Stimulated activated effector memory CD8-positive, alpha-beta T cell treated with anti-CD3 and anti-CD28 coated beads, Interleukin-12 subunit alpha, Interleukin-12 subunit beta, amount 100 ng/mL, for 72 hours (primary cell): ENCODE measurements at places on chromosomes 6 and 20.

DNA sequence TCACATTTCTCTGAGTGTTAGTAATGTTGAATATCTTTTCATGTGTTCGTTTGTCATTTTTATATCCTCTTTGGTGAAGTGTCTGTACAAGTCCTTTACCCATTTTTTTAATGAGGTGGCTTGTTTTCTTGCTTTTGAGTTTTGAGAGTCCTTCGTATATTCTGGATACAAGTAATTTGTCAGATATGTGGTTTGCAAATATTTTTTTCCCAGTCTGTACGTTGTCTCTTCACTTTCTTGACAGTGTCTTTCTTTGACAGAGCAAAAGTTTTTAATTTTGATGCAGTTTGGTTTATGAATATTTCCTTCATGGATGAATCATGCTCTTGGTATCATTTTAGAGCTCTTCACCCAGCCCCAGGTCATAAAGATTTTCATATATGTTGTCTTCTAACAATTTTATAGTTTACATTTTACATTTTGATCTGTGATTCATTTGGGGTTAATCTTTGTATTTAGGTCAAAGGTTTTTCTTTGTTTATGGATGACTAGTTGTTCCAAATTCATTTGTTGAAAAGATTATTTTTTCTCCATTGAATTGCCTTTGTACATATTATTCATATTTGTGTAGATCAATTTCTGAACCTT, 152.5 kb downstream of the MRPL14 start:
- no peak for DNase-seq

DNA sequence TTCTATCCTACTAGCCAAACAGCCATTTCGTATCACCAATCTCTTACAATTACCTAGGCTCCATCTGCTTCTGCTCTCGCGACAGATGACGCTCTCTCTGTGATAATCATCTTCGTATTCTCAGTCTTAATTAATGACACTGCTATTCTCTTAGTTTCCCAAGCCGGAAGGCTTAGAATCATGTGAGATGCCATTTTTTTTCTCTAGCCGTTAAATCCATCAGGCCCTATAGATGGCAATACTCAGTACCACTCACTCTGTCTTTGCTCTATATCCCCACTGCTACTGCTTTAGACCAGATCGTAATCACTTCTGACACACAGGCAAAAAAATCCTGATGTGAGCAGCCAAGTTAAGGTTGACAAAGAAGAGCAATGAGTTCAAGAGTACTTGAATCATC, 2.1 kb upstream of the THEMIS start:
- no peak for DNase-seq

GRCh38 chr20:63235399-63235983, at the start of gene BIRC7:
BIRC7 (plus strand) TSS chr20:63235905; CDS start chr20:63236097, 192 bp downstream.
- DNase-seq = no peak

DNA sequence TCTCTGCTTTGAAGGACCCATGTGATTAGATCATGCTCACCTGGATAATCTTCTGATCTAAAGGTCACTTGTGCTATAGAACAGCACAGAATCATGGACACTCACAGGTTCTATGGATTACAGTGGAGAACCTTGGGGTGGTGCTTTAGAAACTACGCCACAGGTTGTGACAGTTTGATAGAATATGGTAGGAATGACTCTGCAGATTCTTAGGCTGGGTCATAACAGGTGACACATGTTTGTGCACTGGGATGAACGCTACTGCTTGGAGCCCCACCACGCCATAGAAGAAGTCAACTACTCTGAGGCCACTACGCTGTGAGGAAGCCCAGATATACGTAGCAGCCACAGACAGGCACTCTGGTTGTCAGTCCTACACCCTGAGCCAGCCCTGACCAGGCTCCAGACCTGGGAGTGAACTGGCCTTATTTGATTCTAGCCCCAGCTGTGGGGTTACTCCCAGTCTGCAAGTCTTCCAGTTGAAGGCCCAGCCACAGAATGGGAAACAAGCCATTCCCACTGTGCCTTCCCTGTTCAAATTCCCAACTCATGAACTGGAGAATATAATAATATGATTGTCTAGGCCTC, 99.0 kb upstream of the SLC24A3 start:
- no peak for DNase-seq

DNA sequence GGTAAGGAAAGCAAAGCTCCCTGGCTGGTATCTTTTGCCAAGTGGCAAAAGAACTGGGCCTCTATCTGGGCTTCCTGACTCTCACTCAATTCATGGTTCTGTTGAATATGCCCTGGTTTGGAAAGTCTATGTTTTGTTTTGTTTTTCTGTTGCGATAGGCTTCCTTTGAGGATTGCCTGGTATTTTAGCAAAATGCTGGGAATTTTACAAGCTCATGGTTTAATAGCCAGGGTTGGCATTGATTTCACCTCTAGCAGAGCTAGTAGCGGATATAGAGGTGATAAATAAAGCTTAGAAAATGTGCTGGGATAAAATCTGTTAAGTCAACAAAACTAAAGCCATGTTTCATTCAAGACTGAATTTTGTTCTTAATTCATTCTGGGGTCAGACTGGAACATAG, 109.9 kb downstream of the RNF144B start:
- DNase-seq = no peak

GRCh38 chr6:43945768-43946080, 175.7 kb downstream of the VEGFA start:
- DNase-seq = no peak

DNA sequence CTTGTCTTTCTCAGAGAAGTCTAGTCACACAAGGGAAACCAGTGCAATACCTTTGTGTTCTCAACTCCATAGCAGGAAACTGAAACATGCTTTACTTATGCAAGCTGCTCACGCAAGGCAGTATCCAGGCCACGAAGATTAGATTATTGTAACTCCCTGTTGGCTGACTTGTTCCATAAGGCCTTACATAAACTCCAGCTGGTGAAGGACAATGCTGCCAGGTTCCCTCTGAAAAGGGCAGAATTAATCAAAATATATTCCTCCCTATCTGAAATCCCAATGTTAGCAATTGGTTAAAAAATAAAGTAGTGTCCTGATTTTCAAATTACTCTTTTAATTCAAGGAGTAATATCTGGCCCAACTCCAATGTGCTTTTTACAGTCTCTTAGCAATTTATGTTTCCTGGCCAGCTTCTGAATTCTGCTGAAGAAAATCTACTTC, 966.6 kb downstream of the HACE1 start:
- DNase-seq = no peak

GRCh38 chr6:120303527-120303926, 954.0 kb upstream of the MAN1A1 start:
- no peak for DNase-seq

GRCh38 chr20:52622081-52622480, 350.1 kb upstream of the TSHZ2 start:
- no peak for DNase-seq

- DNase-seq = no peak
Measured at GRCh38 chr20:50746138-50746940, 15.0 kb downstream of the PARD6B start.

GRCh38 chr6:84193114-84193708, 34.2 kb downstream of the CEP162 start:
- no peak for DNase-seq

GRCh38 chr6:40899684-40900155, 139.3 kb downstream of the UNC5CL start:
- no peak for DNase-seq

- DNase-seq = no peak
Measured at GRCh38 chr20:4552075-4552640, 169.6 kb upstream of the PRND start.

- peak; percentile 78 for DNase-seq
Measured at GRCh38 chr20:57089699-57090144, 176.7 kb downstream of the BMP7 start.

- no peak for DNase-seq
Measured at GRCh38 chr6:53928641-53929040, 133.8 kb downstream of the LRRC1 start.

GRCh38 chr6:34132486-34133185, 13.3 kb downstream of the GRM4 start:
- no peak for DNase-seq

GRCh38 chr6:13072686-13073347, 255.5 kb downstream of the TBC1D7 start:
- DNase-seq = no peak

DNA sequence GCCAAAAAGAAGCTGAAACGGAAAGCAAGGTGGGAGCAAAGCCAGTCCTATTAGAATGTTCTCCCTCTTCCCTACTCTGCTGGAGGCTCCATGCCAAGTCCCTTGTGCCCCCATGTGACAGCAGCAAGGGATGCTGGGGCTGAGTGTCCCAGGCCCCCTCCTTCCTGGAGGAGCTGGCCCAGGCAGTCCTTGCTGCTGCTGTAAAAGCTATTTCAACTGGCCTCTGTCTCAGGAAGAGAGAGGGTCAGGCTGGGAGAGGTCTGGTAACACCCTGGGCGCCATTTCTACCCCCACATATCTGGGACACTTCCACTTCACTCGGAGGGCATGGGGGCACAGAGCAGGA, 25.0 kb downstream of the TTBK1 start:
- no peak for DNase-seq

GRCh38 chr20:35005463-35005961, 49.8 kb downstream of the MYH7B start:
- DNase-seq = no peak

GRCh38 chr6:14037402-14038277, 79.9 kb upstream of the CD83 start:
- DNase-seq = no peak

GRCh38 chr20:62368976-62369814, 2.1 kb upstream of the LAMA5 start:
- DNase-seq = no peak

DNA sequence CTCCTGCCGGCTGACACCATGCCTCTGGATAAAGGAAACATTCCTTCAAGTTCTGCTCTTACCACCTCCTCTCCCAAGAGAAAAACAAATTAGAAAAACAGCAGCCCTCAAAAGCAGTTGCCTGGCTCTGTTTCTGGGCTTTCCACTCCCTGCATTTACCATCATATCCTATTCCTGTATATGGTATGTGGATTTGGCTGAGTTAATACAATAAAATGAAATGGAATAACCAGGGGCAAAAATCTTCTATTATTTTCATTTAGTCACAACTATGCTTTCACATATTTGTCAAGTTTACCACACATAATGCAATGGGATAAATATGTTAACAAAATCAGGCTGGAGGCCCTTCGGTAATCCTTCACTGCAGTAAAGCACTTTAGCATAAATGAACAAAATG, 34.3 kb downstream of the COL12A1 start:
- no peak for DNase-seq

DNA sequence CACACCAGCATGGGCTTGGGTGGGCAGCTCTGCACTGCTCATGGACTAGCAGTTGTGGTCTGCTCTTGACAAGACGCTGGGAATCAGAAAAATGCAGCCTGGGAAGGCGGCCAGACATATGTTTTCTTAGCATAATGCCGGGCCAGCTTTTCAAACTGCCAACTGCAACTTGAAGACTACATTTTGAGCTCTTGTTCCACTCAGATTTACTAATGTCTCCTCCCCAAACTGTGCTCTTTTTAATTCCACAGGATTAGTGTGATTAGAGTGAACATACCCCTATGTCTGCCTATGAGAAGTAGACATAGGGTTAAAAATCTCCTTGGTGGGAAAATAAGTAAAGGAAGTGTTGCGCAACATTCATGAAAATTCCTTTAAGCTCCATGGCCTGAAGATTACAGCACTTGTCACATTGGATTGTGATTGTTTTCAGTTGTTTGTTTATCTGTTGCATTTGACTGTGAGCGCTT, 5.3 kb upstream of the FNDC1 start:
- DNase-seq = no peak

DNA sequence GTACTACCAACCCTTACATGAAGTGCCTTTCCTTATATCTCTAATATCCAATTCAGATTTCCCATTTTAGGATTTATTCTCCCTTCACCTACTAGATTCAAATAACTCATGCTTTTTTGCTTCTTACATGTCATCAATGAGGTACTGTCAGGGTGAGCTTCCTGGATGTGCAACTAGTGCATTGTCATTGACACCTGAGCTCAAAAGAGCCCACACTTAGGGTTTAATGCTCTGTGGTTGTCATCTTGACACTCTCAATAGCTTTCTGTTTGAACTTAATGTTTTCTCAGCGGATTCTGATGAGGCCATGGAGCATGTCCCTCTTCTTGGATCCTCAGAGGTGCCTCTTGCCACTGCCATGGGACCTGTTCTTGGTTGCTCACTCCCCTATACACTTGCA, 1033.3 kb upstream of the EYS start:
- no peak for DNase-seq

DNA sequence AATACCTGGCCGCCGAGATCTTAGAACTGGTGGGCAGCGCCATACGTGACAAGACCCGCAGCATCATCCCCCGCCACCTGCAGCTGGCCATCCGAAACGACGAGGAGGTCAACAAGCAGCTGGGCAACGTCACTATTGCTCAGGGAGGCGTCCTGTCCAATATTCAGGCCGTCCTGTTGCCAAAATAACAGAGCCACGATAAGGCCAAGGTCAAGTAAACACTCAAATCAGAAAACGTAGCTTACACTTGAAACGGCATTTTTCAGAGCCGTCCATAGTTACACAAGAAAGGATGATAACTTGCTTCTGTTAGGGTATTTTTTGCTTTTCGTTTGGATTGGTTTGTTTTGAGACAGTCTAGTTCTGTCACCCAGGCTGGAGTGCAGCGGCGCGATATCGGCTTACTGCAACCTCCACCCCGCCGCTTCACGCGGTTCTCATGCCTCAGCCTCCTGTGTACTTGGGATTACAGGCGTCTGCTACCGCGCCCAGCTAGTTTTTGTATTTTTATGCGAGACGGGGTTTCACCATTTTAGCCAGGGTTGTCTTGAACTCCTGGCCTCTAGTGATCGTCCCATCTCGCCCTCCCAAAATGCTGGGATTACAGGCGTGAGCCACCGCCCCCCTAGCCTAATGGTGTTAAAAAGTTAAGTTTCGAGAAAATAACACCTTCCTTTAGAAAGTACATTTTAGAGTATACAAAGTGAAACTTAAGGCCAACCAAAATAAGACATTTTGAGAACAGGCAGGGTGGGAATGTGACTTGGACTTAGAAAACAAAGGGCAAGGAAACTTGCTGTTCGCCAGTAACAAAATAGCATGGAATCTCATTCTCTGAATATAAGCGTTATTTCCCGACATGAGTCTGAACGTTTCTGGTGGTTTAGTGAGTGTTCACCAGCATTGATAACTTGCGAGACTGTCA, 42.8 kb upstream of the HFE start:
- peak; percentile 26 for DNase-seq

GRCh38 chr6:145372671-145373151, 362.6 kb downstream of the EPM2A start:
- no peak for DNase-seq

- no peak for DNase-seq
Measured at GRCh38 chr6:147285087-147285855, 81.1 kb downstream of the STXBP5 start.

DNA sequence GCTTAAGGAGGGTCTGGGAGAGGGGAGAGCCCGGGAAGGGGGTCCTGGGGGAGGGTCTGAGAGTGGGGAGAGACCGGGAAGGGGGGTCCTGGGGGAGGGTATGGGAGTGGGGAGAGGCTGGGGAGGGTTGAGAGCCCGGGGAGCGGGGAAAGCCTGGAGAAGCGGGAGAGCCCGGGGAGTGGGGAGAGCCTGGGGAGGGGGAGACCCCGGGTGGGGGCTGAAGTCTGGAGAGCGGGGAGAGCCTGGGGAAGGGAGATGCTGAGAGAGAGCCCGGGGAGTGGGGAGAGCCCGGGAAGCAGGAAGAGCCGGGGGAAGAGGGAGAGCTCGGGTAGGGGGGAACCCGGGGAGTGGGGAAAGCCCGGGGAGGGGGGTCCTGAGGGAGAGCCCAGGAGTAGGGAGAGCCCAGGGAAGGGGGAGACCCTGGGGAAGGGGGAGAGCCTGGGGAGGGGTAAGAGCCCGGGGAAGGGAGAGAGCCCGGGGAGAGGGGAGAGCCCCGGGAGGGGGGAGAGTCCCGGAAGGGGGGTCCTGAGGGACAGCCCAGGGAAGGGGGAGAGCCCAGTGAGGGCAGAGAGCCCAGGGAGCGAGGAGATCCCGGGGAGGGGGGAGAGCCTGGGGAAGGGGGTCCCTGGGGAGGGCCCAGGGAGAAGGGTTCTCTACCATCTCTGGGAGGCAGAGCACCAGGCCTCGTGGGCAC, 148.5 kb downstream of the SYNDIG1 start:
- no peak for DNase-seq
